ENCODE measurements at places on chromosomes 6 and 20.

DNA sequence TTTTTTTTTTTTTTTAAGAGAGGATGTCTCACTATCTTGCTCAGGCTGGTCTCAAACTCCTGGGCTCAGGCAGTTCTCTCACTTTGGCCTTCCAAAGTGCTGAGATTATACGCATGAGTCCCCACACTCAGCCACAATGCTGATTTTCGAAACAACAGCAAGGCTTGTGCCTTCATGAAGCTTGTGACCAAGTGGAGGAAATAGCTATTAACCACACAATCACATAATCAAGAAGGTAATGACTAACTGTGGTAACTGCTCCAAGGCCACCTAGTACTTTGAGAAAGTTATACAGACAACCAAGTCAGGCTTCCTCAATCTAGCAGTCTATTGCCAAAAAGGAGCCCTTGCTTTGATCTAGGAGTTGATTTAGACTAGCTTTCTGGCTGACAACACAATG, 46.3 kb downstream of the SOD2 start:
- DNase-seq: no peak

DNA sequence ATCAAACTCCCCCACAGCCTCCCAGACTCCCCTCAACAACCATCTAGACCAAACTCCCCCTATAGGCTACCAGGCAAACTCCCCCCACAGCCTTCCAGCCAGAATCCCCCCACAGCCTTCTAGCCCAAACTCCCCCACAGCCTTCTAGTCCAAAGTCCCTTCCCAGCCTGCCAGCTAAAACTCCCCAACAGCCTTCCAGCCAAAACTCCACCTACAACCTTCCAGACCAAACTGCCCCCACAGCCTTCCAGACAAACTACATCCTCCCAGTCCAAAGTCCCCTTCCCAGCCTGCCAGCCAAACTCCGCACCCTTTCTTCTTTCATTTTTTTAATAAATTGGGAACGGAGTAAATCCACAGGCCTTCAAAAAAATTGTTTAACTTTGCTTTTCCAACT, 37.4 kb upstream of the SYNDIG1 start:
- DNase-seq: no peak

DNA sequence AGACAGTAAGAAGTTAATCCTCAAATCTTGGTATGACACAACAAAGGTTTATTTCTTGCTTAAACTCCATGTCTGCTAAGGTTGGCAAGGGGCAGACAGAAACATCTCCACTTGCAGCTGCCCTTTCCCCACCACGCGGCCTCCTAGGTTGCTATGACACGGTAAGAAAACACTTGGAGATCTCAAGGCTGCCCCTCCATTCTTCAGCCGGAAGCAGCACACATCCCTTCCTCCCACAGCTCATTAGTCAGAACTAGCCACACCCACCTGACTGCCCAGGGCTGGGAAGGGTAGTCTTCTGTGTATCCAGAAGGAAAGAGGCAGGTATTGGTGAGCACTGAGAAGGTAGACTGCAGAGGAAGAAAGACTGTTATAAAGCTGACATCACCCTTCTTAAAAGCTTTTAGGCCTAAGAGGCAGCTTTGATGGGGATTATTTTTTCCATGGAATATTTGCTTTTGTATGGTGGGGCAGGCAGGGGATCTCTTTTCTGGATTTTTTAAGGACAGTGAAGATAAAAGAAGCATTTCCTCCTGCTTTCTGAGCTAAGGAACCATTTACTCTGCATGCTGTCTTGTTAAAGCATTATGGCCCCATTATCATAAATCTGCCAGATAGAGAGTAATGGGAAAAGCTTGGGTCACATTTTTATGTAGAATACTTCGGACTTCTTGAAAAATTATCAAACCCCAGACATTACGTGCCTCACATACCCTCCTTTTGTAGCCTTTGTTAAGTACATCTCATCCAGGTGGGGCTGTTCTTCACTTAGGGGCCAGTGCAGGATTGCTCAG, 41.6 kb downstream of the MRAP2 start:
- no peak for DNase-seq

- no peak for DNase-seq
These were observed 249.1 kb upstream of the JAG1 start for GRCh38 chr20:10922941-10923340.

GRCh38 chr20:21575167-21575566, 61.3 kb upstream of the NKX2-2 start:
- DNase-seq: no peak

GRCh38 chr6:96032661-96033060, 16.9 kb downstream of the FUT9 start:
- DNase-seq: no peak
